Spinal cord (tissue), 10 donors: ENCODE measurements at places on chromosomes 12 and 14. TPM values are rescaled to one million over a fixed set of nuclear protein-coding genes. Genes with fewer than 3 reads are reported as not detected.

GDF3 gene
- 1.1 TPM for polyA plus RNA-seq

DNA sequence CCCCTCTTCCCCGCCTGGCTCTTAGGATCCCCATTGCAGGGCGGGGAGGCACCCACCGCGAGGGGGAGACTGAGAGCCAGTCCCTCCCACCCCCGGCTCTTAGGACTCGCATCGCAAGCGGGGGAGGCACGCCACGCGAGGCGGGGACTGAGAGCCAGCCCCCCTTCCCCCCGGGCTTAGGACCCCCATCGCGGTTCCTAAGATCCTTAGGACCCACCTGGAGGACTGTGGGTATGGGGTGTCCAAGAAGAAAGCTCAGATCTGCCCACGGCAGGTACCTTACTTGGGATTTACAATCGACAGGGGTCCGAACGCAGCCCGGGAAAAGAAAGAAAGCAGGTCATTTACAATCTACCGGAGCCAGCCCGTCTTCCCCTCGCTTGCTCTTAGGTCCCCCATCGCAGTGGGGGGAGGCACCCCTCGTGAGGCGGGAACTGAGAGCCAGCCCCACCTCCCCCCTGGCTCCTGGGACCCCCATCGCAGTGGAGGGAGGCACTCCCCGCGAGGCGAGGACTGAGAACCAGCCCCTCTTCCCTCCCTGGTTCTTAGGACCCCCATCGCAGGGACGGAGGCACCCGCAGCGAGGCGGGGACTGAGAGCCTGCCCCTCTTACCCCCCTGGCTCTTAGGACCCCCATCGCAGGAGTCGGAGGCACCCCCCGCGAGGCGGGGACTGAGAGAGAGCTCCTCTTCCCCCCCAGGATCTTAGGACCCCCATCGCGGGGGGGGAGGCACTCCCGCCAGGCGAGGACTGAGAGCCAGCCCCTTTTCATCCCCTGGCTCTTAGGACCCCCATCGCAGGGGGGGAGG is 43.7 kb downstream of the DDX11 start:
- DNase-seq: peak; percentile 74

CLEC2D gene
- polyA plus RNA-seq: 17.5 TPM

SIX1 gene
- 15.8 TPM for polyA plus RNA-seq

- DNase-seq: peak; percentile 35
These were observed 101.1 kb downstream of the B4GALNT3 start for GRCh38 chr12:560691-561390.

- no peak for DNase-seq
These were observed 185.9 kb downstream of the MED13L start for GRCh38 chr12:116091579-116091978.

PRKAB1 gene
- 41.2 TPM for polyA plus RNA-seq

NUBPL gene
- polyA plus RNA-seq: 11.3 TPM

DNA sequence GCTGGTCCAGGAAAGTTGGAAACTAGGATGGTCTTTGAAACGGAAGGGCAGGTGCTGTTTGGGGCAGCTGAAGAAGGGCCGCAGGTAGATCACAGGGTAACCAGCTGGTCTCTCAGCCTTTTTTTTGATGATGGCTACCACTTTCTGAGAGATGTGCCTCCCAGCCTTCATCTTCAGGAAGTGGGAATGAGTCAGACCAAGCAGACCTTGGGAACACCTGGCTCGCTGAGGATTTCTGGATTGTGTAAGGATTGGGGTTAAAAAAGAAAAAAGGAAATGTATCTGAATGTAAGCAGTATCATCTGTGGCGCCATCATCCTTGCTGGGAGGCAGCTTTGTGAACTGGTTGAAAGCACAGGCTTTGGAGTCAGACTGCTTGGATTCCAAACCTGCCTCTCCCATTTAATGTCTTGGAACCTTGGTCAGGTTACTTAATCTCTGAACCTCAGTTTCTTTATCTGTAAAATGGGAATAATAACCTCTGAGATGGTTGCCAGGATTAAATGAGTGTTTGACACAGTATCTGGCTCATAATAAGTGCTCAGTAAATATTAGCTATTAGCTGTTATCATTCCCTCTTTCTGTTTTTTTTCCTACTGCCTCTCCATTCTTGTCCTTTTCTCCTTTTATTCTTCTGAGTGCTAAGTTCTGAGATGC is 1.7 kb downstream of the PRPF40B start:
- no peak for DNase-seq

LMNTD1 gene
- polyA plus RNA-seq: 1.1 TPM

GRCh38 chr14:92914087-92914656 is 8.8 kb upstream of the CHGA start:
- DNase-seq: peak; percentile 48

- DNase-seq: no peak
These were observed 24.5 kb downstream of the WDR20 start for GRCh38 chr14:102164241-102164641.

KLRD1 gene
- 0.41 TPM for polyA plus RNA-seq

PSEN1 gene
- polyA plus RNA-seq: 50.0 TPM

GRCh38 chr14:103161054-103161397 is 37.8 kb downstream of the TNFAIP2 start:
- DNase-seq: no peak

DNA sequence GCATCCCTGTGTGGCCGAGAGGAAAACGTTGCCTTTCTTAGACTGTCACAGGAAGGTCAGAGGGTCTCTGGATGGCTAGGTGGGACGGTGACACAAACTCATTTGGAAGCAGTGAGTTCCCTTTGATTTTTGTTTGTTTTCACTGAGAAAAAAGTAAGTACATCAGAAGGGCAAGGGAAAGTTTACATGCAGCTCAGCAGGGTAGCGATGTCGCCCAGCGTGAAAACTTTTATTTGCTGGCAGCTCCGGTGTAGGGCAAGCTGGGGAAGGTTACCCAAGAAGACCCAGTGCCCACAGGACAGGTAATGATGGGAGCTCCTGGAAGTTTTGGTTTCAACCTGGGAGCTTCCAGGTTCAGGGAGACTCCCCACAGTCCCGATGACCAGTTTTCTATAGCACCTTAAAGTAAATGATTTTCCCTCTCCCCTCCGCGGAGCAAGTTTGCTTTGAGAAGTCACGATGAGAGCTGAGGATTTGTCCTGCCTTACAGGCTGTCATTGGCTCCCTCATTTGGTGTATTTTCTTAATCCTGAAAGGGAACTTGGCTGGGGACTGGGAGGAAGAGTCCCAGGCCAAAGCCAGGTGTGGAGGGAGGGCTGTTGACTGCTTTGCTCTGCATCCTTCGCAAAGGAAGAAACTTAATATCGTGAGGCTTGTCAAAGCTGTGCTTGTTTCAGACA is 64.7 kb upstream of the ESRRB start:
- DNase-seq: no peak

SLC8A3 gene
- polyA plus RNA-seq: 28.8 TPM

- no peak for DNase-seq
These were observed 30.4 kb upstream of the GZMB start for GRCh38 chr14:24664366-24664765.

DNA sequence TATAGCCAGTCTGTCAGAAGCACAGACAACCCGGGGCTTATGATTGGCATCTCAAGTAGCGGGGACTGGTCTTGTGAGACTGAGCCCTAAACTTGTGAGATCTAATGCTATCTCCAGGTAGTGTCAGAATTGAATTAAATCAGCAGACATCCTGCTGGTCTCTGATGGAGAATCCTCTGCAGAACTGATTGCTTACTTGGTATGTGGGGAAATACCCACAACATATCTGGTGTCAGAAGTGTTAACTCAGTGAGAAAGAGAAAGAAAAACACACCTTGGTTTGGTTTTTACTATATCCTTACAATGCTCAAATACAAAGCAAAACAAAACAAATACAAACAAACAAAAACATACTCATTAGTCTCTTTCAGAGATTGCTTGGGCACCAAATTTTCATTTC is 10.0 kb downstream of the SEL1L start:
- DNase-seq: no peak

DNA sequence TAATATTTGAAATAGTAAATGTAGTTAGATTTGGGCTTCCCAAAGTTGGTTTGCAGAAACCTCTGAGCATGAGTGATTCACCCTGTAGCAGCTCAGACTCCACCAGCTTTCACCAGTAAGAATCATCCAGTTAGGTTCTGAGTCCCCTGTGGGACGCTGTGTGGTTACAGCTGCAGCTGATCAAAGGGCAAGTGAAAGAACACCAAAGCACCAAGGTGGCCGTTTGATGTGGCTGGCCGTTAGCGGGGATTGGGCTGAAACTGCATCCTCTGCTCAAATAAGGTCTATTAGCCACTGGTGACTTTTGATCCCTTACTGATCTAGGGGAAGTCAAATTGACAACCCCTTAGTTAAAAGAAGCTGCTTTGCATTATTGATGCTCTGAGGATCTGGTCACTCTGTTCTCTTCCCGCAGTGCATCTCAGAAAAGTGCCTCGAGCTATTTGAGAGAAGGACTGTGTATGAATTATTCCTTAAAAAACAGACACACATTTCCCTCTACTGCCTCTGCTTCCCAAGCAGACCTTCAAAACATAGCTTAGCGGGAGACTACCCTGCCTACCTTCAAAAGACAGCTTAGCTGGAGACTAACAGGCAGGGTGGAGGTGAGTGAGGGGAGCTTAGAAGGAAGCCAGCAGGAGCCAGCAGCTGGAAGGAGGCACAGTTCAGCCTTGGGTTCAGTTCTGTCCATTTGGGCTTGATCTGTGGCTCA is 3.7 kb downstream of the ABHD12B start:
- no peak for DNase-seq

- DNase-seq: no peak
These were observed 210.5 kb downstream of the FOXN3 start for GRCh38 chr14:89206389-89207031.

MYH7 gene
- polyA plus RNA-seq: 2.2 TPM

GRCh38 chr12:114799574-114800487 is 115.9 kb upstream of the TBX3 start:
- no peak for DNase-seq

GRCh38 chr12:18068355-18068754 is 21.6 kb downstream of the RERGL start:
- DNase-seq: no peak

- no peak for DNase-seq
These were observed 50.5 kb upstream of the HIF1A start for GRCh38 chr14:61644834-61645233.

RAB3IP gene
- 28.4 TPM for polyA plus RNA-seq

RIPK3 gene
- polyA plus RNA-seq: 1.4 TPM

B3GNT4 gene
- polyA plus RNA-seq: 4.5 TPM

DNA sequence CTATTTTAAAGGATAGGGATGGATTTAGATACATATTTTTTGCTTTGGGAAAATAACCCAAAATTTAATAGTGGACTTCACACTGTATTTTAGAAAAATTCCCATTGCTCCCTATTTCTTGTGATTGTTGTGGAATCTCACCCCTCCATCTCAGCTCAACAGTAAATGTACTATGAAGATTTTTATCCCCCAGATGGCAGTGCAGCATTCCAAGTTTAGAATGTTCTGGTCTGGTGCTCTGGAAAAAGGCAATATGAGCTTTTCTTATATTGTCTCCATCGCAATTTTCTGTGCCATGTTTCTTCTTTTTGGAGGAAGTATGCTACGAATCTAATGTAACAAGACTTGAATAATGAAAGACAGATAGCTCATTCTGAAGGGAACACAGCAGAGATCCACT is 471.7 kb upstream of the SYT1 start:
- peak; percentile 30 for DNase-seq

- DNase-seq: no peak
These were observed 65.8 kb upstream of the SLC8A3 start for GRCh38 chr14:70254476-70254961.
